Jurkat, Clone E6-1 (cell line): ENCODE measurements at places on chromosomes 13 and 19.

DNA sequence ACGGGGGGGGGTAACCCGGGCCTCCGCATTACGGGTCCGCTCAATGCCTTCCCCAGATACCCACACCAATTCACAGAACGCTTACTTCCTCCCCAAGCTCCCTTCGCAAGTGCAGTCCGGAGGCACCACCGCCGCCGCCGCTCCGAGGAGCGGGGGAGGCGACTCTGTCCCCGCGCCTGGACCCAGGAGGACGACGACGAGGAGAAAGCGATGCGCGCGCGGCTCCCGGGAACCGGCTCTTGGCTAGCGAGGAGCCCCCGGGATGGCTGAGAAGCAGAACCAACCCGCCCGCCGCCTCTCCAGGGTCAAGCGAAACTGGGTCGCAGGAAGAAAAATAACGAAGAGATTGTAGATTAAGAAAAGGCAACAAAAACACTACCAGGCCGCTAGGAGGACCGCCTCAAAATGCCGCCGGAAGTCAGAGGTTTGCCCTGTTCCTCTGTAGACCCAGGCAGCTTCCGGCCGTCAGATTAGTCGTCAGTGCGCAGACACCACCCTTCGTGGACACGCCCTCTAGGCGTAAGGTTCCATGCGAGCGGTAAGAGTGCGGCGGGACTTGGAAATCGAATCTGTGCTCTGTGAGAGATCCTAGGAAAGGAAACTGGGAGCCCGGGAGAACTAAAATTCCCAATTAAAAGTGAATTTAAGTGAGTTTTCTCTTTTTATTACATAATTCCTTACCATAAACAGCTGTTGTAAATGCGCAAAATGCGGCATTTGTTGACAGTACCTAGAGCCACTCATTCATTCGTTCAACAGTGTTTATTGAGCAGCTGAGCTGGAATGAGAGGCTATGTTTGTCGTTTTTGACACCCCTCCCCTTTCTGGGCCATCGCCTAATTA lies at the start of gene ZC3H13:
Gene ZC3H13 (minus strand): TSS at position 428 of the 843 bp plus-strand sequence. CDS start 7,239 bp downstream, outside the sequence.
- DNase-seq: peak; percentile 95

- no peak for DNase-seq
Measured at GRCh38 chr19:48629599-48630295, 7.4 kb downstream of the DBP start.

- DNase-seq: no peak
Measured at GRCh38 chr13:100608906-100609305, 20.3 kb upstream of the GGACT start.

- no peak for DNase-seq
Measured at GRCh38 chr19:8167985-8168384, 18.6 kb upstream of the FBN3 start.

- DNase-seq: no peak
Measured at GRCh38 chr19:56282809-56283208, 10.3 kb downstream of the EDDM13 start.
